Activated CD8-positive, alpha-beta memory T cell treated with anti-CD3 and anti-CD28 coated beads, Interleukin-2, amount 10 ng/mL, durations not matched to agents 7 days and 5 days (primary cell): ENCODE measurements at places on chromosomes 4 and X.

- no peak for DNase-seq
Observed at GRCh38 chrX:15566244-15566643, 34.5 kb downstream of the ACE2 start.

GRCh38 chr4:185381288-185382196 lies 14.2 kb downstream of the LRP2BP start:
- DNase-seq: no peak

GRCh38 chr4:152356428-152357034 lies 179.4 kb downstream of the FBXW7 start:
- no peak for DNase-seq

- no peak for DNase-seq
Observed at GRCh38 chr4:161714022-161714751, 449.6 kb downstream of the FSTL5 start.

GRCh38 chr4:67697860-67698687 lies 2.9 kb downstream of the UBA6 start:
- no peak for DNase-seq

DNA sequence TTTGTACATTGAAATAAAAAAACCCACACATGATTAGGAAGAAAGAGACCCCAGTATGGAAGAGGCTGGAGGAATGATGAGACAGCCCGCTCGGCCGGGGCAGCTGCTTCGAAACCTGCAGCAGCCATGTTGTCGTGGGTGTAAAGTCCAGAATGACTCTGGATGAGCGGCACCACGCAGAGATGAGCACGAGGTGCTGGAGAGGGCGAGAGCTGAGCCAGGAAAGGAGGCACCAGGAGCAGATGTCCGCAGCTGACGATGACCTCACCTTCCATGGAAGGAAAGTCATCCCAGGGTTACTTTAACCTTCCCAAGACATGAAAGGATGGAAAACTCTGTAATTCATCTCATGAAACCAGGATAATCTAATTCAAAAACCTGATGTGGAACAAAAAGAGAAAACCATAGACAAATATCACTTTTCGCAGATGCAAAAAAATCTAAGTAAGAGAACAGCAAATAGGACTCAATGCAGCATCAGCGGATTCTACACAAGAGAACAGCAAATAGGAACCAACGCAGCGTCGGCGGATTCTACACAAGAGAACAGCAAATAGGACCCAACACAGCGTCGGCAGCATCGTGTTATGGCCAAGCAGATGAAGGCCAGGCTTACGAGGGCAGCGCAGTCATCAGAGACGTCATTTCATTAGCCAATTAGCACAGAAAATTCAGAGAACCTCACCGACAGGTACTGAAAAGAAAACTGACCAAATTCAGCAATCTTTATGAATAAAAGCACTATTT lies 25.9 kb upstream of the SPON2 start:
- DNase-seq: no peak
